ENCODE measurements at places on chromosomes 4 and X.

DNA sequence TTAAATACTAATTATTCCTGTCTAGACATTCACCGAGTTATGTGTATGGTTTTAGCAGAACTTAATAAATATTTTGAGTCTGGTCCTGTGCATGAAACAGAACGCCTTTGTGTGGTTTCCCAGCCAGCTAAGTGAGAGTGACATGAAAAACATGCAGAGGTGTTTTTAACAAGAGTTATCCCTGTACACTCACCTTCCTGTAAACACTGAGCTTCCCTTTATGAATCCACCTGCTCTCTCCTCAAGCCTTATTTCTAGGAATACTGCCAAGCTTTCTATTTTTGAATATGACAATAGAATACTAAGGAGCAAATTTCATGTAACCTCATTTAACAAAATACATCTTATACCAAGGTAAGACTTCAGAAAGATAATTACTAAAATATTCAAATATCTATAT lies 270.3 kb upstream of the CTSO start:
- ATAC-seq = no peak

DNA sequence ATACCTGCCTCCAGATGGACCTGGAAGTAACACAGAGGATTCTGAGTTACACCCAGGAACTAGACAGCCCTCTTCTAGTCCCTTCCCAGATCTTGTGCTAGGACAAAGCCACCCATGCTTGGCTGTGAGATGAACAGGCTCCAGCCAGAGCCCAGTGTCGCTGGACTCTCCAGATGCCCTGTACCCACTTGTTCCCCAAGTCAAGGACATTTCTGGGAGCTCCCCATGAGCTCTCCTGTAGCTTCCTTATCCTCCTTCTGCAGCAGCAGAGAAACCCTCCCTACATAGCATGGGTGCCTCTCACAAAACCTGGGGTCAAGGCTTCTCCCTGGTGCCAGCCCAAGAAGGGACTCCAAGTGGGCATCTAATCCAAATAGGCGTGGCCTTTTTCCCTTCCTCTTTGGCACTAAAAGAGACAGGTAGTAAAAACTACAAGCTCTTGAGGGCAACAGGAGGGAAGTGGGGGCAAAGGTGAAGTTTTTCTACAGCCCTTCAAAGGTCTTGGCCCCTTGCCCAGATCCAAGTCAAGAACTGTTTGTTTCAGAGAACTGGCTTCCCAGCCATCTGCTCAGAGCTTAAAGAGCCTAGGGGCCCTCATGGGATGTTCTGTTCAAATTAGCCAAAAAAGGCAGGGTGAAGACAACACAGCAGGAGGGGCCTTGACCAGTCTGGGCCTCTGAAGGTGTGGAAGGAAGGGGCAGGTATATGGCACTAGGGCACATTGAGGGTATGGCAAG lies 8.5 kb upstream of the ERCC6L start:
- no peak for ATAC-seq

GRCh38 chr4:139798456-139798855 lies 132.8 kb downstream of the MGST2 start:
- ATAC-seq = no peak

- no peak for ATAC-seq
Observed at GRCh38 chr4:1049591-1049905, 38.1 kb downstream of the FGFRL1 start.

DNA sequence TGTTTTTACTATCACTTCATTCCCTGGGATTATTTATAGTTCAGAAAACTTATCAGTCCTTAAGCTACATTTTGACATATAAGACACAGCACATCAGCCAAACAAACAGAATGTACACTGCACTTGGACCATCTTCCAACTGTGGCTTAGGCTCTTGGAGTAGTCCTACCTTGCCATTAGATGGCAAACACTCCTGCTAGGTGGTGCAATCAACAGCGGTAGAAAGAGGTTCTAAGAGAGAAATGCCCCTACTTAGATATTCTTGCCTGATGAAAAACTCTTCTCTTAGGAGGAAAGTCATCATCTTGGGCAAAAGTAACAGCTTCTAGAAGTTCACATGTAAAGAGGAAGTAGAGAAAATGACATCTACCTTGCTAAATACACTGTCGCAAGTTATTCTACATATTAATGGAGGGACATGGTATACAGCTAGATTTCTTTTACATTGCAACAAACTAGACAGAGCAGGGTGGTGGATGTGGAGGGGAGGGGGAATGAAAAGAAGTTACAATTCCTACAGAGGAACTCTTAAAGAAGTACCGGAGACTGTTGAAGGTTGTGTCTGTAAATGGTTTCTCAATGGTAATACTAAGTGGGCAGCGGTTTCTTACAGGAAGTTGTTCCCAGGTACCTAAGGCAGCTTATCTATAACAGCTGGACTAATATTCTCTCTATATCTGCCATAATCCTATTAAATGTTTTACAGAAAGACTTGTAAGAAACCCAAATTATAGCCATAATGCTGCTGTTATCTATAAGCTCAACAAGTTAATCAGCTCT lies 8.1 kb upstream of the STPG2 start:
- ATAC-seq = no peak

All from activated CD4-positive, CD25-positive, alpha-beta regulatory T cell treated with anti-CD3 and anti-CD28 coated beads, Interleukin-2, amount 50 U/mL, for 24 hours (primary cell).